ENCODE measurements at places on chromosomes 3 and 15.
A peak's percentile ranks its signal among the peaks of the same experiment; 100 is the strongest.

DNA sequence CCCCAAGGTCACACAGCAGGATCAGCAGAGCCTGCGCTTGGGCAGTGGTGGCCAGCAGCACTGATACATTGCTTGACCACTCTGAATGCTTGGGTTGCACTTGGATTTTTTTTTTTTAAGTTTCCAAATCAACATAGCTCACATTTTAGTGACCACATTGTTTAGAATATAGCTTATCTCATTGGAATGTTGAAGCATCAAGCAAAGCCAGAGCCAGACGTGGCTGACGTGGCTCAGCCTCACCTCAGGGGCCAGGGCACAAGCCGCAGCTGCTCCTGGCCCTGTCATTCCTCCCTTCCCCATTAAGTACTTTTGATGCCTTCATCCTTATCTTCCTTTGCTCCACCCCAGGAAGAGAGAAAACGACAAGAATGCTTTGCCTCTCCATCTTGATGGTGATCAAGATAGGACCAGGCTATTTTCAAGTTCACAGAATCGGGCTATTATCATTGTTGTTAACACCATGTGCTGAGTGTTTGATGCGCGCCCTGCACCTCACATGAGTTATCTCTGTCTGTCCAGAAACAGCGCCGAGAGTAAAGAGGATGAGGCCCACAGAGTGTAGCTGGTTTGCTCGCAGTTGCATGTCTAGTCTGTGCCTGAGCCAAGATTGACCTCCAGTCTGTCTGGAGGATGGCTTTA is 75.8 kb downstream of the AAGAB start:
- DNase-seq: peak; percentile 77

DNA sequence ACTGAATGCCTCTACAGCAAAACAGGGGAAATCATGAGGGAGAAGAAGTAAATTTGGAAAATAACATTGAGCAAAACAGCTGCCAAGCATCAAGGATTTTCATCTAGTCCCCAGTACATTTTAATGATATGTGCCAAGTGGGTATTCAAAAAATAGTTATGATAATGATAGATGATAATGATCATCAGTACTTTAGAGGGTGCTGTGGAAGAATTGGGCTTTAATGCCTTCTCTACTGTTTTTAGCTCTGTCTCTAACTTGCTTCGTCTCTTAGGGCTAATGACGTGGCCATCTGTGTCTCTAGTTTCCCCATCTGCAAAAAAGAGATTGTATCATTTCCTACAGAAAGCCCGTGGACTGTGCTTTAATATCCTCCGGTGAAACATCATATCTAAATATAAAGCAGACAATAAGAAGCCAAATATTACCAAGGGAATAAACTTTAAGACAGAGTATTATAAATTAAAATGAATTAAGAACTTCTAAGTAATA is 10.2 kb upstream of the FSIP1 start:
- no peak for DNase-seq

DNA sequence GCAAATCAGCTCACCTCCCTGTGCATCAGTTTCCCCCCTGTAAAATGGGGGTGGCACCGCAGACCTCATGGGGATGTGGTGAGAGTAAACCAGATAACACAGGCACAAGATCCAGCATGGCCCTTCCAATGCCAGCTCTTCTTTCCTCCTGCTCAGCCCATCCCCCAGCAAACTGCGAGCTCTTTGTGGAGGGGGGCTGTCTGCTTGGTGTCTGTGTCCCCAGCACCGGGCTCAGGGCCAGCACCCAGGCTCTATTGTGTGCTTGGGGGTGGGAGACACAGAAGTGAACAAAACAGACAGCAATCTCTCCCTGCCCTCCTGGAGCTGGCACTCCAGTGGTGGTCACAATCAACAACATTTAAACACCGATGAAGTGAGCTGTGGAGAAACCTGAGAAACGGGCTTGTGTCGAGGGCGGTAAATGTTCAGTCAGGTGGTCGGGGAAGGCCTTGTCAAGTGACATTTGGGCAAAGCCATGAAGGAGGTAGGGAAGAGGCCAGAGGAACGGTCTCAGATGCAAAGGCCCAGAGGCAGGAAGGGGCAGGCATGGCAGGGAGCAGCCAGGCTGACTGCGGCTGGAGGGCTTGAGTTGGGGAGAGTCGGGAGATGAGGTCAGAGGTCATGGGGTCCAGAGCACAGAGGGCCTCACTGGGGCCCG is 28.4 kb downstream of the GRIP2 start:
- no peak for DNase-seq

DNA sequence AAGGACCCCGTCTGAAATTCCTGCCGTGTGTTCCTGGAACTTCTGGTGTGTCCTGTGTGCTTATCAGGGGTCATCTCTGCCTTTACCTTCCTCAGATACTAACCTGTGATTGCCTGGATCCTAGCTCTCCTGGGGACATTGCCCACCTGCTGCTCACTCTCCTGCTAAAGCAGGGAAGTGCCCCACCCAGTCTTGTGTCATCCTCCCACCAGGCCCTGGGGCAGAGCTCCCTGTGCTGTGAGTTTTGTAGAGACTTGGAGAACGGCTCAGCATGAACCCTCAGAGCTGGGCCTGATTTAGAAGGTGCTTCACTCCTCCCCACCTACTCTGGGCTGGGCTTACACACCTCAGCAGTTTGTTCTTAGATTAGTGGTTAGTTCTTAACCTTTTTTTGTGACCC is 3.8 kb upstream of the TMEM44 start:
- DNase-seq: no peak

- no peak for DNase-seq
Observed at GRCh38 chr3:195866686-195867511, 41.5 kb downstream of the TNK2 start.

DNA sequence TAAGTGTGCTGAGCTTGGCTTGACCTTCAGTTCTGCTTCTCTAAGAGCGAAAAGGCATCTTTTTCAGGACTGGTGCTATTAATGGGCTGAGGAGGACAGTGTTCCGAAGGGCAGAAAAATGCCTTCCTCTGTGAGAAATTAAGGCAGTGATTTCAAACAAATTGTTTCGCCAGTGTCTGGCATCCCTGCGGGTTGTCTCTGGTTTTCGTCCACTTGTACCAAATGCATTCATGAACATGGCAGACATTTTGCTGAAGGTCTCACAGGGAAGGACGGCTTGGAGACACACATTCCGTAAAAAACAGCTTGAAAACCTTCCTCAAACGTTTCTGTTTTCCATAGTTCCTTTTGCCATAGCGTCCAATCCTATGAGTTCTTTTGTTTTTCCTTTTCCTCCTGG is 57.1 kb downstream of the CEMIP start:
- no peak for DNase-seq

GRCh38 chr15:60914360-60914759 is 314.7 kb downstream of the RORA start:
- no peak for DNase-seq
